Stimulated activated CD4-positive, alpha-beta T cell treated with anti-CD3 and anti-CD28 coated beads, Interleukin-12 subunit alpha, Interleukin-12 subunit beta, amount 100 ng/mL, for 4 hours (primary cell): ENCODE measurements at places on chromosomes 2 and 18.

DNA sequence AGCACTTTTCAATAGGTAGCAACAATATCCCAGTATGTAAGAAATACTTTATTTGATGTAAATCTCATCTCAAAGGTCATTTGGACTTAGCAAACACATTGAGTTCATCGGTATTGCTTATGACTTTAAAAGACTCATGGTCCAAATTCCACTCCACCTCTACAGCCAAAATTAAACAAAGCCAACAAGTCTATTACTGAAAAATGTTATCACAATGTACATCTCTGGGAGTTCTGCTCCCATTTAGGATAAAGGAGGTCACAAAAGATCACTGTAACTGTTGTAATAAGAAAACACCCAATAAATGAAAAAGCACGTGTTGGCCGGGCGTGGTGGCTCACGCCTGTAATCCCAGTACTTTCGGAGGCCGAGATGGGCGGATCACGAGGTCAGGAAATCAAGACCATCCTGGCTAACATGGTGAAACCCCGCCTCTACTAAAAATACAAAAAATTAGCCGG lies 50.0 kb downstream of the ESCO1 start:
- DNase-seq = no peak

DNA sequence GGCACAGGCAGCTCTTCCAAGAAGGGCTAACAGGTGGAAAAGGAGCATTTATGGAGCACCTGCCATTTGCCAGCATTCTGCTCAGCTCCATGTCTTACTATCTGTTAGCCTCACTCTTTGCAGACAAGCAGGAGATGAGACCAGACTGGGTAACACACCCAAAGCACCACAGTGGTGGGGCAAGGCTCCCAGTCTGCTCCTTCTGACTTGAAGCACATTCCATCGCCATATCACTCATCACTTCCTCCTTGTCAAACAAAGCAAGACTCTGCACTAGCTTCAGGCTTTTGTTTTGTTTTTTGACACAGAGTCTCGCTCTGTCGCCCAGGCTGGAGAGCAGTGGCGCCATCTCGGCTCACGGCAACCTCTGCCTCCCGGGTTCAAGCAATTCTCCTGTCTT lies 182.8 kb downstream of the MGAT5 start:
- no peak for DNase-seq

DNA sequence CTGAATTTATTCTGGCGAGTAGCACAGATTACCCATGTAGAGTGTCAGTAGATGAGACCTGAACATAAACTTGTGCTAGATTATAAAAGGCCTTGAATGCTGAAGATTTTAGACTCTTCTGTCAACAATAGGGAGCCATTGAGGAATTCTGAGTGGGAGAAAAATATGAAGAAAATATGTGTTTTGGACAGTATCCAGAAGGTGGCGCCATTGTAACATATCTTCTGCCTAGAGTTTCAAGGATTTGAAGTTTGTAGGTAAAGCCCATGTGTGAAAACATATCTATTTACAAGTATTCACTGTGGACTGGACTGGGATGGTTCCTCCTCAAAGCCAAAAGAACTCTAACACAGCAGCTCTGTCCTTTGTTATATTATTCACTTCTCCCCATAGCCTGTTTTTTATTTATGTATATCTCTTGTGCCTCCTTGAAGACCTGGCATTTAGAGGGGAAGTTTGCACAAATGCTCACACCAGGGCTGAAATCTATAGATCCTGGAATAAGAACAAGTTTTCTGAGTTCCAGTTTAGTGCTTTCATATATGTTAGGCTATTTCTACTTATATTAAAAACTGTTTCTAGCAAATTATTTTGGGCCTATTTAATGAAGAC lies 124.9 kb downstream of the RDH14 start:
- no peak for DNase-seq

GRCh38 chr2:26652361-26653041 lies 11.3 kb upstream of the CIB4 start:
- DNase-seq = no peak

DNA sequence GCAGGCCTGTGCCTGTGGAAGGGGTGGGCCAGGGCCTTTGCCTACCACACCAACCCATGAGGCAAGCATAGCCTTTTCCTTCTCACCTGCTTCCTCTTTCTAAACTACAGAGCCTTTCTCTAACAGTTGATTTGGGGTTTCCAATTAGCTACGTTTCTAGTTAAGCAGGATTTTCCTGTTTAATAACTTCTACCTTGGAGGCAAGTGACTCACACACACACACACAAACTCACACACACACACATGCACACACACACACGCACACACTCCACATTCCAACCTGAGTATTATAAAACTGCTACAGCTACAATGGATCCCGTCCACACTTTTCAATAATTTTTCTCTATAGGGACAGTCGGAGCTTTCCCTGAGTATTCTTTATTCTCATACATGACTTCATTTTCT lies 84.9 kb downstream of the SOX11 start:
- no peak for DNase-seq

GRCh38 chr18:32358075-32358474 lies 112.6 kb downstream of the GAREM1 start:
- no peak for DNase-seq

GRCh38 chr2:175887776-175888175 lies 114.3 kb downstream of the LNPK start:
- DNase-seq = no peak

GRCh38 chr2:24104906-24105305 lies 18.2 kb downstream of the PFN4 start:
- no peak for DNase-seq

- no peak for DNase-seq
These were observed at the start of gene HAAO for GRCh38 chr2:42792583-42793333. Gene HAAO, minus strand, starts transcription at chr2:42792583. Its CDS starts 47 bp downstream, at chr2:42792536.

DNA sequence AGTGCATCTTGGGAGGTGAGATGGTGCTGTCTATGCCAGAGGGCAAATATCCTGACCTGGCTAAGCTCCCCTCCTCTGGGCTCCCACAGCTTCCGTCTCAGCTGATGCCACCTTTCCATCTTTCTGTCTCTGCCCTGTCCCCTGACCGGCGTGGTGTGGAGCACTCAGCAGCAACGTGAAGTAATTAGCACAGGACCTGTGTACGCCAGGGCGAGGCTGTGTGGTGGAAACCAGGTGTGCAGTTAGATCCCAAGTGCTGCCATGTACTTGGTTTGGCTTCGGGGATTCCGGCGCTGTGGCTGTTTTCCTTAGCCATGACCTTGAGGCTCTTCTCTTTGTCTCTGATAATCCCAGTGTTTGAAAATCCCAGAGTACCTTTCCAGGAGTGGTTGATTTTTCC lies 36.5 kb downstream of the COA5 start:
- DNase-seq = no peak

DNA sequence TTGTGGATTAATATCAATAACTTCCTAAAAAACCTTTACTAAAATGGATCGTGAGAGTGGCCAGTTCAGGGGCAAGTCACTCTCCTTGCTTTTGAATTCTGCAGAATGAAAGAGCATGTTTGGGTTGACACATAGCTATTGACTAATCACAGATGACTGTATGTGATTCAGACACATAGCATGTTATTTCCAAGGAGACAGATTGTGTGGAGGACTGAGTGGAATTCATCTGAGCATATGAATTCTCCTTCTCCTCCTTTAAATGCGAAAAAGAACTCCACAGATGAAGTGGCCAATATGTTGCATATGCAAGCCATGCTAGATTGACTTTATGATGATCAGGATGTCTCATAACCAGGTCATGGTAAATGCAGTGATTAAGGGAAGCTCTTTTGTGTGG lies 249.4 kb upstream of the FAM98A start:
- no peak for DNase-seq

- no peak for DNase-seq
These were observed 119.5 kb downstream of the COL6A3 start for GRCh38 chr2:237294460-237294859.

GRCh38 chr2:9690252-9690651 lies 59.5 kb upstream of the YWHAQ start:
- no peak for DNase-seq

- DNase-seq = no peak
These were observed 31.0 kb upstream of the WDSUB1 start for GRCh38 chr2:159317392-159318088.

DNA sequence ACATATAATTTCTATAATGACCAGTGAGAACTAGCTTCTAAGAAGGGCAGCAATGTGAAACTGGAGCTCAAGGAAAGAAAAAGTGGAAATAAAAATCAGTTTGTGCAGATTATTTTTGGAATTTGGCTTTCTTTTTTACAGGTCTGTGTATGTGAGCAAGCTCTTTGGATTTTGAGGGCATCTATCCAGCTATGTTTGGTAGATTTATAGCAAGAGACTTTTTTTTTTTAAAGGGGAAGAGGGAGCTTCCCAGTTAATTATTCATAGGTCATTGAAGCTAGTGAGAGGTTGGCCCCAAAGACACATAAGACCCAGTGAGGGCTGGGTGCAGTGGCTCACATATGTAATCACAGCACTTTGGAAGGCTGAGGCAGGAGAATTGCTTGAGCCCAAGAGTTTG lies 24.0 kb upstream of the COLEC12 start:
- DNase-seq = no peak

DNA sequence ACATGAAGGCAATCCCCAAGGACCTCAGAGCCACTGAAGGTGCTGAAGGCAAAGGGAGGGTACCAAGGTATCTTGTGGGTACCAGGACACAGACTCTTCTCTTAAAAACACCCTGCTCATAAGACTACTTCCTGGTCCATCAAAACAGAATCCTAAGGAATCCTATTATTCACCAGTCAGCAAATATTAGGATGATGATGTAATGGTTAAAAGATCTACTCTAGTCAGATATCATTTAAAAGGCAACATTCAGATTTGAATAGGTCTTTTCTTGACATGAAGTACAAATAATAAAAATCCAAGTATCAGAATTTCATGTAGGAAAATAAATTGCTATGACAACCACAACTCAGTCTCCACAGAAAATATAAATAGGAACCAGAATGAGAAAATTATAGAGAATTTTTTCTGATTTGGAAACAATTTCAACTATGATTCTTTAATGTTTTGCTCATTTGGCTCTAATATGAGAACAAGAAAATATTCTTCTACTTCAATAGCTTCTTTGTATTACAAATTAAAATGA lies 77.8 kb upstream of the ZNF397 start:
- DNase-seq = no peak

- no peak for DNase-seq
These were observed 125.2 kb upstream of the GAREM1 start for GRCh38 chr18:32595832-32596231.

GRCh38 chr18:66264130-66264529 lies 339.8 kb downstream of the CDH19 start:
- no peak for DNase-seq

- DNase-seq = no peak
These were observed 25.9 kb upstream of the IMPA2 start for GRCh38 chr18:11955239-11956029.

DNA sequence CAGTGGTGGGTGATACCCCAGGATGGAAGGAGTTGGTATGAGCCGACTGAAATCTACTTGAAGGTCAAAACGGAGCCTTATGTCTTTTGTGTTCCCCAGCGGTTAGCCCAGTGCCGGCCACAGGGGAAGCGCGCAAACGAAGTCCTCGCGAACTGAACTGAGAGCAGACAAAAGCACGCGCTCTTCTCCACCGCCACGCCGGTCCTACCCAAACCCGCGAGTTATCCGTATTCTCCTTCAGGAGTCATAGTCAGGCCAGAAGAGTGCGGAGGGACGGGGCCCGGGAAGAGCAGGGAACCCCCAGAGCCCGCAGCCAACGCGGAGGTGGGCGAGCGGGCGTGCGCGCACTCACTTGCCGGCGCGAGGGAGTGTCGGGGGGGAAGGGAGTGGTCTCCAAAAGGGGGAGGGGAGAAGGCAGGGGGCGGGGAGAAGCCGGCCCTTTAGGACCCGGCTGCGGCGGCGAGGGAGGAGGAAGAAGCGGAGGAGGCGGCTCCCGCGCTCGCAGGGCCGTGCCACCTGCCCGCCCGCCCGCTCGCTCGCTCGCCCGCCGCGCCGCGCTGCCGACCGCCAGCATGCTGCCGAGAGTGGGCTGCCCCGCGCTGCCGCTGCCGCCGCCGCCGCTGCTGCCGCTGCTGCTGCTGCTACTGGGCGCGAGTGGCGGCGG lies at the start of gene IGFBP2:
TSS of gene IGFBP2 (plus strand) at position 469 of the 664 bp plus-strand sequence. CDS start at position 573, 104 bp downstream.
- peak; percentile 35 for DNase-seq

GRCh38 chr18:48190994-48191393 lies 218.2 kb downstream of the ZBTB7C start:
- DNase-seq = no peak

- no peak for DNase-seq
These were observed 566.4 kb upstream of the ID2 start for GRCh38 chr2:8115456-8115855.

- DNase-seq = no peak
These were observed 179.0 kb upstream of the HAAO start for GRCh38 chr2:42971381-42971780.

GRCh38 chr18:24985586-24985985 lies 366.4 kb downstream of the ZNF521 start:
- no peak for DNase-seq

DNA sequence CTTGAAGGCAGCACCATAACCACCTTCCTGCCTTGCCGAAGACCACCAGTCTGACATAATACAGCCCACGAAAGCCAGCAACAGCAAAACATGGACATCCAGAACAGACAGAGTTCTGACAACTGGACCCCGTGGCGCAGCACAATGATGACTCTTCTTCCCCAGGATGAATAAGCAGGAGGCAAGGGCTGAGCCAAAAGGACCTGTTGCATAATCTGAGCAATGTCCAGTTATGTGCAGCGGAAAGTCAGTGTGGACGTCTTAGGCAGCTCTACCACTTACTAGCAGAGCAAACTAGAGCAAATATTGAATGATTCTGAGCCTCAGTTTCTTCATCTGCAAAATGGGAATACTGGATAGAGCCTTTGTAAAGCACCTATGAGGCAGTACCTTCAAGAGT lies 225.1 kb downstream of the ZBTB7C start:
- DNase-seq = no peak

- DNase-seq = no peak
These were observed 287.9 kb upstream of the HNMT start for GRCh38 chr2:137676346-137676745.

DNA sequence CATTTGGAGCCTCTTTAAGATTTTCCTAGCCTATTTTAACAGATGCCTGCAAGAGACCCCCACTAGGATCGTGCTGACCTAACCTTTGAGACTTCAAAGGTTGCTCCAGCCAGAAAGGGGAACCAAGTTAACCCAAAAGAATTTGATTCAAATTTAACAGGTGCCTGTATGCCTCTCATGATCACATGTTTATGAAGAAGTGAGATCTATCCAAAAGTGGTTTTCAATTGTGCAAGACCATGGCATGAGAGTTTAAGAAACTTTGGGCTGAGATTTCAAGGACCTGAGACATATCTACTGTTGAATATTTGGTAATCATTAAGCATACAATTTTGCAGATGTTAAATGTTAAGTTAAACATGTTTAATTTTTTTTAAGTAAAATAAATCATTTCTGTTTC lies 1.3 kb upstream of the RSAD2 start:
- no peak for DNase-seq
